ENCODE measurements at places on chromosomes 2 and 18. TPM values are rescaled to one million over a fixed set of nuclear protein-coding genes. Genes with fewer than 3 reads are reported as not detected.

DNA sequence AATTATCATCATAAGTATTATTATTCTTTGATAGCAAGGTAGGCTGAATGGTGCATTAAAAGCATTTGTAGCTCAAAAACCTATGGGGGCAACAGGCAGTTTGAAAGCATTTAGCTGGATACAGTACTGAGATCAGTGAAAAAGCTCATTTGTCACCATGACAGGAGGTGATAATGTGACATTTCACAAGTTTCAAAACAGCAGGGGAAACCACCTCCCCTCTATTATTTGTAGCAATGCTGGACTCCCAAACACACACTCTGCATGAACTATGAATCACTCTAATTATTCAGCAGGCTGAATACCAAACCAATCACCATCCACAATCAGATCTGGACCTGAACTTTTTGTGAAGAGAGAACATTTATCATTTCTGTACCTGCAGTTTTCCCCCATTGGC, 63.4 kb downstream of the MYO5B start:
- DNase-seq = no peak

DNA sequence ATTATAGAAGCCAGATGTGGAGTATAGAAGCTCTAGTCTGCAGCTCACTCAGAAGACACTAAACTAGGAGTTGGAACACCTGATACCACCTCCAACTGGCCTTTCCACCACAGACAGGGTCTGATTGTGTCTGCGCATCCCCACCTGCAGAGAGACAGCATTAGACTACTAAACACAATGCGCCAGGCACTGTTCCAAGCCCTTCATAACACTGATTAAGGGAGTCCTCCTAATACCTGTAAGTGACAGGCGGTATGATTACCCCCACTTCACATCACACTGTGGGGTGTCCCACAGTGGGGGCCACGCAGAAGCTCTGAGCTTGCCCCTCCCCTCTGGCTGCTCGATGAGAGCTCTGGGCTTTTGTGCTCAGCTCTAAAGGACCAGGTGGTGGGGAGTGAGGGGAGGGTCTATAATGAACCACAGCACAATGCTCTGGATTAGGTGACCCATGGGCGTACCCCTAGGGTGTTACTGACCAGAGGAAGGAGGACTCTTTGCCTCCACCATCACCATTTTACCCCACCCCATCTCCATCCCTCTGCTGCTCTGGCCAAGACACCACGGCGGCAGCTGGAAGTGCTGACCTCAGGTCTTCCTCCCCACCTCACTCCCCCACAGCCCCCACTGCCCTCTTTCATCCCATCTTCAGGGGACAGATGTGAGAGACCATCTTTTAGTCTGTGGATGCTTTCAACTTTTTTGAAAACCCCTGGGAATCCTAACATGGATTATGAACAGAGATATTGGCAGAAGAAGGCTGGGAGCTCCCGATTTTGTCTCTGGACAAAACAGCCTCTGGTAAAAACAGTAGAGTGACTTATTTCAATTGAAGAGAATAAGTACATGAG, 145.1 kb downstream of the GFPT1 start:
- DNase-seq = no peak

DNA sequence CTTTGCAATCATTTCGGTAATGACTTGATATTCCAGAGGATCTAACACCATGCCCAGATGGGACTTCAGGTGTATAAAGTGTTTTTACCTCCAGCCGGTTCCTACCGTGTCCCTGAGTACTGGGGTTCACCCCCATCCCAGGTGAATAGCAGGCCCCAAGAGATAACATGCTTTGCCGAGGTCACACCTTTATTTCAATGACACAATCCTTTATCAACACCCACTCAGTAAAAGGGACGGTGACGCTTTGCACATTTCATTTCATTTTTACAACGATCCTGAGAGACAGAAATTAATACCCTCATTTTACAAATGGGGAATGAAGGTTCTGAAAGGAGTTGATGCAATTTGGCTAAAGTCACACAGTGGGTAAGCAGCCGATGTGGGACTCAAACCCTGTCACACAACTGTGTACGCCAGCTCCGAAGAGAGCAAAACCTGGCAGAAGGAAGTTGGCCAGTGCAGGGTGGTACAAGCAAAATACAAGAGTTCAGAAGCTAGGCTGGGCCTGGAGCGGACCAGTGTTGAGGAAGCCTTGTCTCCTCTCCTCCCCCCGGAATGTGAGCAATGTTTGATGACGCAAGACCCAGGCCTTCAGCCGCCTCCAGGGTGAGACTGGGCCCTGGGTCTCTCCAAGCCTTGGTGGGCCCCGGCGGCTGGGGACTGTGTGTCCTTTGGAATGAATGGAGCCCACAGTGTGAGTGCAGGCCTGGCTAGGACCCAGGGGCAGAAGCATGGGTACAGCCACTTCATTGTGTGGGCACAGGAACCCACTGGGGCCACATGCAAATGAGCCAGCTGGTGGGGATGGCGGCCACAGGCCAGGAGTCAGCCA, 139.6 kb upstream of the MYCN start:
- no peak for DNase-seq

- no peak for DNase-seq
Observed at GRCh38 chr2:203739351-203739750, 32.9 kb downstream of the CD28 start.

DNA sequence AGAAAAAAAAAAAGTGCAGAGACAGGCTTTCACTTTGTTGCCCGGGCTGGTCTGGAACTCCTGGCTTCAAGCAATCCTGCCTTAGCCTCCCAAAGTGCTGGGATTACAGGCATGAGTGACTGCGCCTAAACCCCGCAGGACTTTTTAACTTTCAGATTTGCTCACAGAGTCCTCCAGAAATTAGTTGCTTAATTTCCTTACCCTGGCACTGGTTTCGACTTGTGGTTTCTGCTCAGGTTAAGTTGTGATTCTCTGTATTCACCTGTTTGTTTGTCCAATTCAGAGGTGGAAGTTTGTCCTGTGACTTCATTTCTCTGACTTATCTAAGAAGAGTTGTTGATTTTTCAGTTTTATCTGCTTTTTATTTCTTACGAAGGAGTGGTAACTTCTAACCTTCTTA, 238.1 kb downstream of the TMEM182 start:
- no peak for DNase-seq

DNA sequence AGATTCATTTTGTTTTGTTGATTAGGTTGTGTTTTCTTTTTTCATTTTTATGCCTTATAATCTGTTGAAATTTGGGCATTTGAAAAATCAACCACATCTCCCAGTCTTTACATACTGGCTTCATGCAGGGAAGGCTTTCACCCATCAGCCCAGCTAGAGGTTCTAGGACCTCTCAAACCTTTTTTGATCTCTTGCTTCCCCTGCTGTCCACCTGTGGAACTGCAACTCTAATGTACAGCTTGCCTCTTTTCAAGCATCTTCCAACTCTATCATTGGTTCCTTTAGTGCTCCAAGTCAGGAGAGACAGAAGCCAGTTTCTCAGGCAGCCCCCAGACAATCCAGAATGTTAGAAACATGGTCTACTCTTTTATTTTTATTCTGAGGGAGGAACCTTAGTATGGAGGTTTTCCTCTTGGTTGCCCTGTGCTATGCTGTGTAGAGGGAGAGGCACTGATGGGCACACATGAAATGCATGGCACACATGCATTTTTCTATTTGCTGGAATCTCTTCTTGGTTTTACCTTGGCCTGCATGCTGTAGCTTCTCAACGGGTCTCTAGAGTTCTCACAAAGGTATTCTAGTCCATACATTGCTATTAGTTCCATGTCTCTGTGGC, 107.2 kb upstream of the L3MBTL4 start:
- DNase-seq = no peak

DNA sequence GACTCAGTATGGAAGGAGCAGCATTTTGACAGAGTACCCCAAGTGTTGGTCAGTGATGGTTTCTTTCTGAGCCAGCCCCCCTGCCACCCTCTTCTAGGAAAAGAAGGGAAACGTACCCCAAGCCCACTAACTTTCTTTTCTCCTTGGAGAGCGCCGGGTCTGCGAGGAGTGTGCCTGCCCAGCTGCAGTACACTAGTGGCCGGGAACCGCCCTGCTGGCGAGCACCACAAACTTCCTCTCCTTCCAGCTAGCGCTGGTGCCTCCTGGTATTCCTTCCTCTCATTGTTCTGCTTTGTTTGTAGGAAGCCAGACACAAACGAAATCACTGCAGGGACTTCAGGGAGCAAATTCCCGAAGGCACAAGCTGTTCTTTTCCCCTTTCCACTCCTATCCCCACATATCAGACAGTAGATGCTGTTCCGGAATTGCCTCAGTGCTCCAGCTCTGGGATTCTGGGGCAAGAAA, 1.8 kb downstream of the CCDC85A start:
- no peak for DNase-seq

GRCh38 chr2:117716505-117716904, 98.0 kb upstream of the DDX18 start:
- DNase-seq = no peak

DNA sequence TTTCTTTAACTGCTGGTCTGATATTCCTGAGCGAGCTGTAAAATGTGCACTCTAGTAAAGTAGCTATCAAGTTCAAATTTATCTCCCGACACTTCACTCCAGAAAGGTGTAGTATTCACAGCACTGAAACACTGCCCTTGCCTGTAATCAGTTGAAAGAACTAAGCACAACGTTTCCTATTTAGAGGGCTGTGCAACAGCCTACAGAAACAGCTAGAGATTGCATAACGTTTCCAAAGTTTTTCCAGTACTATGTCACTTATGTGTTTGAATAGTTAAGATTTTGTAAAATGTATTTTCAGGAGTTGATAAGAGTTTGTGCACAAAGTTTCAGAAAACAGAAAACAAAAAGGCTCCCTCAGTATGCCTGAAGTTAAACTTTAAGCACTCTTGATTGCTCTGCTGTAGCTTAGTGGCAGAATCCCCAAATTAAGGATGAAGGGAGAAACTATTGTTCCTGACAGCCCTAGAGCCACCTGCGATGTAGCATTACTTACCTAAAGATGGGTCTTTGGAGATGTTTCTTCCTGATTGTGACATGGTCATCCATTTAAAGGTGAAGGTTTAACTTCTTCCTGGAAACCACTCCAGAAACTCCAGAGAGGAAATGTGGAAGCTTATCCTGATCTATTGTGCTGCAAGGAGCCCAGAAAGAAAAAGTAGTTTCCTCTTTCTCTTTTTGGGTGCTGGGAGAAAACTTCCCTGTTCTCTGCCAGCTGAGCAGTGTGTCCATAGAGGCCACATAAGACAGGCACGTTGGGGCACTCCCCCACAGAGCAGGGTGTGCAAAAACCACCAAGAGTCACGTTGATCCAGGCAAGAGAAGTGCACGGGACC, 536 bp downstream of the PDE1A start:
- no peak for DNase-seq

GRCh38 chr2:100692906-100693305, 127.0 kb upstream of the NPAS2 start:
- no peak for DNase-seq

- no peak for DNase-seq
Observed at GRCh38 chr2:215724146-215724545, 288.3 kb upstream of the FN1 start.

The TRIM43 gene
- total RNA-seq = not detected

The LCT gene
- 0.12 TPM for total RNA-seq

The GALNT5 gene
- 3.9 TPM for total RNA-seq

The HJURP gene
- total RNA-seq = 64.1 TPM

The TEKT4 gene
- not detected for total RNA-seq

The TLX2 gene
- not detected for total RNA-seq

The MRO gene
- total RNA-seq = 0.84 TPM

The UPP2 gene
- not detected for total RNA-seq

The TXNDC2 gene
- total RNA-seq = 0.12 TPM

The NEB gene
- total RNA-seq = 0.34 TPM
